Stimulated activated CD4-positive, alpha-beta T cell treated with anti-CD3 and anti-CD28 coated beads, Interleukin-4, amount 100 ng/mL, for 1 hour (primary cell): ENCODE measurements at places on chromosomes 13 and 19.

DNA sequence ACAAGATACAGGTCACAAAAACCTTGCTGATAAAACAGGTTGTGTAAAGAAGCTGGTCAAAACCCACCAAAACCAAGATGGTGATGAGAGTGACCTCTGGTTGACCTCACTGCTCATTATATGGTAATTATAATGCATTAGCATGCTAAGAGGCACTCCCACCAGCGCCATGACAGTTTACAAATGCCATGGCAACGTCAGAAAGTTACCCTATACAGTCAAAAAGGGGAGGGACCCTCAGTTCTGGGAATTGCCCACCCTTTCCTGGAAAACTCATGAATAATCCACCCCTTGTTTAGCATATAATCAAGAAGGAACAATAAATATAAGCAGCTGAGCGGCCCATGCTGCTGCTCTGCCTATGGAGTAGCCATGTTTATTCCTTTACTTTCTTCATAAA lies 434.1 kb downstream of the ZNF536 start:
- DNase-seq = no peak

- peak; percentile 65 for DNase-seq
These were observed 78.3 kb downstream of the CYSLTR2 start for GRCh38 chr13:48731957-48732569.

GRCh38 chr19:17530586-17530985 lies 19.1 kb downstream of the PGLS start:
- no peak for DNase-seq

DNA sequence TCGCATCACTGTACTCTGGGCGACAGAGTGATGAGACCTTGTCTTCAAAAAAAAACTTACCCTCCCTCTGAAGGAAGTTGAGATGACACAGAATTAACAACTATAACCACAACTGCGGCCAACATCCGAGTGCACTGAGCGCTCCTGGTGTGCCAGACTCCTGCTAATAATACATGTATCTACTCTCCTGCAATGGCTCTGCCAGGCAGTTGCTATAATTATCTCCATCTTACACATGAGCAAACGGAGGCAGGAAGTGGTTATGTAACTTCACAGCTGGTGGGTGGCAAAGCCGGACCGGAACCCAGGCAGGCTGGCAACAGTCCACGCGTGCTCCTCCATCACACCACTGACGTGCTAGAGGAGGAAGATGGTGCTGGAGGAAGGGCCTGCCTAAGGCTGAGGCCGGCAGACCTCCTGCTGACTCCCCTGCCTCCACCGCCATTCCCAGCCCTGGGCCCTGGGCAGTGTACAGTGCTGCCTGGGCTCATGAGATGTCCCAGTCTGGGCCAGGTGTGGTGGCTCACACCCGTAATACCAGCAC lies 12.6 kb downstream of the XRCC1 start:
- peak; percentile 56 for DNase-seq

- no peak for DNase-seq
These were observed 58.3 kb downstream of the MBNL2 start for GRCh38 chr13:97280478-97280877.

DNA sequence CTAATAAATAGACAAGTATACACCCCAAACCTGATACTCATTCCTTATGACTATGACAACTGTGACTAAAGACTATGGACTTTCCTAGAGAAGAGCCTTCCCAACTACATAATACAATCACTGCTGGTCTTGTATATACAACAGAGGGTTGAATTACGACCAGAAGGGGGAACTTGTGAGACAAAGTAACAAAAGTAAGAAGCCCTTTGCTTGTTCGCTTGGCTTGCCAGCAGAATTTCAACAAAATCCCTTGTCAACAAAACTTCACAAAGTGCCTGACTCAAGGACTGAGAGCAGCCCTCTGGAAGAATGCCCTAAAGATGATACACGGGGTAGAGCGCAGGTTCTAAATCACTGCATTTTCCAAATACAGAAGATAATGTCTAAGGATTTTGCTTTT lies 99.4 kb downstream of the WASF3 start:
- no peak for DNase-seq

DNA sequence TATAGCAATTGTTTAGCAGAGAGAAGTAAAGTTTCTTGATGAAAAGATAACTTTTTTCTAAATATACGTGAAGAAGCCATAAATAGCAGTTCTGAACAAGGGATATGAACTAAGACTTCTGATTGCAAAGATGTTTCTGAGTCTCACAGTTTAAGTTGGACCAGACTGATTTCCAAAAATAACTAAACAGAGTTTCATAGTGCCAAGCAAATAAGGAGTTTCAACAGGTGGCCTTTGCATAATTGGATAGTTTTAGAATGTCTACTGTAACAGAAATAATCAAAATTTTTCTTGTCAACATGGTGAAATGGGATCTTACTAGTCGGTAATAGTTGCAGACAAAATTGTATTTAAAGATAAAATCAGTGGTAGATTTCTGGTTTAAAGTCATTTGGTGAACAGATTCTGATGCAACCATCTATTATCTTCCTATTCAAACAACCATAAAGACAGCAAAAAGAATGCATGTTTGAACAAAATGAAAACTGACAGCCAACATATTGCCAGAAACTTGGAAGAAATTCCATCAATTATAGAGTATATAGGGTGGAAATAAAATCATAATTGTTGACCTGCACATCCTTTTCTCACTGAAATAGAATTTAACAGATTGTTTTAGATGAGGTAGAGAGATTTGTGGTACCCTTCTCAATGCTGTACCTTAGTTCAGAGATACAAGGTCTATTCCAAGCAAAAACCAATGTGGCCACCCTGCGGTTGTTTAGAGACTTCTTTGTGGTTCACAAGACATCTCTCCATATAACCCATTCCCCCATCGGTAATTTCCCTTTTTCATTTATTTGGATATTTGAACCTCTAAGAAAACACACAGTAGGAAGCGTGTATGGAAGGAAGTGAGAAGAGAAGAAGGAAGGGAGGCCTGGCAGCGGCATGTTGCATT lies 275.3 kb downstream of the COG6 start:
- DNase-seq = no peak

GRCh38 chr19:50779504-50780457 lies 9.5 kb downstream of the GPR32 start:
- DNase-seq = no peak

GRCh38 chr13:50055454-50055853 lies 40.2 kb downstream of the KCNRG start:
- DNase-seq = no peak

- no peak for DNase-seq
These were observed 471.4 kb downstream of the LIG4 start for GRCh38 chr13:107743983-107744382.

- no peak for DNase-seq
These were observed 32.7 kb upstream of the GPR183 start for GRCh38 chr13:99339736-99340397.
